ENCODE measurements at places on chromosomes 12 and 14.

DNA sequence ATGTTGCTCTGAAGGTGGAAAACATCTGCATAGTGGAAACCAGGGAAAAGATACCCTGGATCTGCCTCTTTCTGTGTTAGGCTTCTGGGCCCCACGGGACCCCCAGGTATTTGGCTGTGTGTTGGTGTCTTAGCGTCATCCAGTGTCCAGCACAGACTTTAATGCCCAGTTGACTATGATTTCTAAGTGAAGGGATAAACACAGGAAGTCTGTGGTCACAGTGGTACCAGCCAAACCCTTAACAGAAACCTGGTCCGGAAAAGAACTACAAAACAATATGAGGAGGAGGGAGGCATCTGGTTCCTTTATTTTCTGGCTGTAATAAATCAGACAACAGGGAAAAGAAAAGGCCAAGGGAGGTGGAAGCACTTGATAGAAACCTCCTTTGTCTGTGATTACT, 56.4 kb downstream of the CMKLR1 start:
- DNase-seq: no peak

- no peak for DNase-seq
Observed at GRCh38 chr12:120352117-120352516, 16.8 kb downstream of the MSI1 start.

DNA sequence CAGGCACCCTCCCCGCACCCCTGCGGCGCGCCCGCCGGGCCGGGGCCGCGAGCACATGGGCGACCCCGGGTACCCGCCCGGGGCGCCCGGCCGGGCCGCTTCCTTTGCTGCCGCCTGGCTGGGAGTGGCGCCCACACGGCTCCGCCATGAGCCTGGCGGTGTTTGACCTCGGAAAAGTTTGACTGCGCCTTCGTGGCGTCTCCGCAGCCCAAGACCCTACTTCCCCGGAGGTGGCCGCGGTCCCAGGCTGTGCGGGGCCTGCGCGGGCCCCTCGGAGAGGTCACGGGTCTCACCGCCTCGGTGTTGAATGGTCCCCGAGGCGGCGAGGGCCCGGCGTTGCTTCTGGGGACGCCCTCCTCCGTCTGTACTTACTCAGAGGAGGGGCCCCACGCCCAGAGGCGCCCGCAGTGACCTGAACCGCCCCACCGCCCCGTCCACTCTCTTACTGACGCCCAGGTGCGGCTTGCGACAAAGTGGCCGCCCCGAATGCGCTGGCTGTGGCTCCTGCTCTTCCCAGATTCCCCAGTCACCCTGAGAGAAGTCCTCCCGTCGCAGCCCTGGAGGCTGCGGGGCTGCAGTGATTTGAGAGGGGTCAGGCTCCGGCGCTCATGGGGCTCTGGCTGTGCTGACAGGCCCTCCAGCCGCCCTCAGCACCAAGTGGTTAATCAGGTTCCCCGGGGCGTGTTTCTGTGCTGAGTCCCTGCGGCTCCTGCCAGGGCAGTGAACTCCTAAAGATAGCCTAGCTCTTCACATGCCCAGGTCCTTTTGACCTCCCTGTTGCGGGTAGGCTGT, 5.8 kb downstream of the KMT5A start:
- DNase-seq: no peak

DNA sequence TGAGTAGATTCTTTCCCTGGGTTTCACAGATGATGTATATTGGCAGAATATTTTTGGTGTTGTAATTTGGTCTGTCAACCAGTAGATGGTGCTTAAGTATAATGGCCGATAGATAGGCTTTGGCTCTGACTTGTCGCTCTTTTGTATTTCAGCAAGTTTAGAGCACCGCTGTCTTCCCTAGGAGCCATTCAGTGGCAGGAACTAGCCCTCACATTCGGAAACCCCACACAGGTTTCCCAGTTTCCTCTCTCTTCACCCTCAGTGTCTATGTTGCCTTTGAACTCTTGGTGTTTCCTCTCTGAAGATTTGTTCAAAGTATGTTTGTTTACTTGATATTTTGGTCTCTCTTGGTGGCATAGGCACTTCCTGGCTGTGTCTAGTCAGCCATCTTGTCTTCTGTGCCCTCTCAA, 102.2 kb downstream of the GPHN start:
- DNase-seq: no peak

DNA sequence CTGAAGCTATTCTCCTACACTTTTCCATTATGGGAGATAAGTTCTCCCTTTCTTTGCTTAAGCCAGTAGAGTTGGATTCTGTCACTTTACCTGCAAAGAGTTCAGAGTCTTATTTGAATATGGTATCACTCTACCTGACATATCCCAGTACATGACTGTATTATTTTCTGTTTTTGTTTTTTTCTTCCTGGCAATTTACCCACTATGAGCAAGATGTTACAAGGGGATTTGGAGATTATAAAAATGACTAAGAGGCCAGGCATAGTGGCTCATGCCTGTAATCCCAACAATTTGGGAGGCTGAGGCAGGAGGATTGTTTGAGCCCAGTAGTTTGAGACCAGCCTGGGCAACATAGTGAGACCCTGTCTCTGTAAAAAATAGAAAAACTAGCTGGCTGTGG, 46.4 kb upstream of the CHST11 start:
- DNase-seq: no peak

DNA sequence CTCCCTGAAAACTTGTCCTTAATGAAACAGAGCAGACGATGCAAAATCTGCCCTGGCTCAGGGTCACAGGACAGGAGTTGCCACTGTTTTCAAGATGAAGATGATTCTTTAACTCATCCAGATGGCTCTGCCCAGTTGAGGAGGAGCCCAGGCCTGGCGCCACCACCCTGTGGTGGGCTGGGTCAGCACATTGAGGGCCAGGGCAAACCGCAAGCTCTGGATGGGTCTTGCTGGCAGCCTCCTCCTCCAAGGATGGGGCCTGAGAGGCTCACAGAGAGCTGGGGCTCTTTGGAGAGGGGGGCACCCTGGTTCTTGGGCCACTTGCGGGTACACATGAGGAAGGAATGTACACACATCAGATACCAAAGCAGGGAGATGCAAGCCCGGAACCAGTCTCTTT, 158.2 kb downstream of the NUAK1 start:
- no peak for DNase-seq

- no peak for DNase-seq
Observed at GRCh38 chr12:109580272-109580671, 6.7 kb downstream of the MVK start.

DNA sequence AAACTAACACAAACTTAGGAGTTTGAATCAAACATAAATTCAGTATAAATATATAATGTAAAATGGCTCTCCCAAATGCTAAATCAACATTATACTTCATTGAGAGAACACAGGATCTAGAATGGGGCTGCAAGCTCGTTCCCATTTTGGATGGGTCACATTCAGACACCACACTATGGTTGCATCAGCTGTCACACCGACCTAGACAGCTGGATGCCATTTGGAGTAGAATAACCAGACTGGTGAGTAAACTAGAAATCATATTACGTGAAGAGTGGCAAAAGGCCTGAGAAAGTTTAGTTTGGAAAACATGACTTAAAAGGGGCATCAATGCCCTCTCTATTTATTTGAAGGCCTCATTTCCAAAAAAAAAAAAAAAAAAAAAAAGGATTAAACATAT, 430.4 kb downstream of the NPAS3 start:
- DNase-seq: no peak

GRCh38 chr12:105502426-105502930, 172.0 kb downstream of the C12orf75 start:
- no peak for DNase-seq

DNA sequence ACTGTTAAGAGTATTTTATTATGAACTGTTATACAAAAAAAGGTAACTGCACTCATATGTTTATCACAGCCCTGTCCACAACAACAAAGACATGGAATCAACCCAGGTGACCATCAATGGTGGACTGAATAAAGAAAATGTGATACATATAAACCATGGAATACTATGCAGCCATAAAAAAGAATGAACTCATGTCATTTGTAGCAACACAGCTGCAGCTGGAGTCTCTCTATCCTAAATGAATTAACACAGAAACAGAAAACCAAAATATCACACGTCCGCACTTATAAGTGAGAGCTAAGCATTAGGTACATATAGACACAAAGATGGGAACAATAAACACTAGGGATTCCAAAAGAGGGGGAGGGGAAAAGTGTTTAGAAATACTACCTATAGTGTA, 95.8 kb downstream of the BCAT1 start:
- DNase-seq: no peak

GRCh38 chr12:98635657-98636323, 8.8 kb downstream of the IKBIP start:
- no peak for DNase-seq
